Mesendoderm (in vitro differentiated cells): ENCODE measurements at places on chromosomes 3 and 15.

- DNase-seq, result no peak
Measured at GRCh38 chr15:31098953-31099740, 2.4 kb downstream of the TRPM1 start.

DNA sequence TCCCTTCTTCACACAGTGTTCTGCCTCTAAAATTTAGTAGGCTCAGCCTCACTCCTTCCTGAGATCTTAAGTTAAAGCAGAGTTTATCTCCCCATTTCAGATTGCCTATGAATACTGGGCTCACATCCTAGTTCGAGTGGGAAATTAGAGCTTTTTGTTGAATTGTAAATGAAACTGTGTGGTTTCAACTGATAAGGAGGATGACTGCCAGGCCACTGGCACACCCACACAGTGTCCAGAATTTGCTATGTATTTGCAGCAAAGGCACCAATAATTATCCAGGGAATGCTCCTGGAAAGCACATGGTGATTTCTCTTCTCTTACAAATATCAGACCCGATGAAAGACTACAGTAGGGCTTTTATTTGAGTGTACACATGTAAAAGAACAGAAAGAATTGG is 308.1 kb upstream of the COL8A1 start:
- DNase-seq, result no peak

DNA sequence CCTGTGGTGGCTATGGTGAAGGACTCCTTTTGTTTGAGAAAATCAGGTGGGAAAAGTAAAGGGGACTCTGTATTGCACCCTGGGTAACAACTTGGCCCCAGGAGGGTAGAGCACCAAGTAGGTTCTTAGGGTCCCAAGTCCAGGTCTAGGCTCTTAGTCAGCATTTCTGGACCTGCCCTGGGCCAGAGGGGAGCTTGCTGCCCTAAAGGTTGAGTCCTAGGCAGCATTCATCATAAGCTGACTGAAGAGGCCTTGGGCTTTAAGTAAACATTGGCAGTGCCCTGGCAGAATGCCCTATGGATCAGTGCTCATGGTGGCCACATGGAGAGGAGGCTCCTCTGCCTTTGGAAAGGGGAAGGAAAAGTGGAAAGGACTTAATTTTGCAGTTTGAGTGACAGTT is 268.5 kb upstream of the CTNNB1 start:
- no peak for DNase-seq

GRCh38 chr3:193731656-193732055 is 138.6 kb downstream of the OPA1 start:
- peak; percentile 54 for DNase-seq

DNA sequence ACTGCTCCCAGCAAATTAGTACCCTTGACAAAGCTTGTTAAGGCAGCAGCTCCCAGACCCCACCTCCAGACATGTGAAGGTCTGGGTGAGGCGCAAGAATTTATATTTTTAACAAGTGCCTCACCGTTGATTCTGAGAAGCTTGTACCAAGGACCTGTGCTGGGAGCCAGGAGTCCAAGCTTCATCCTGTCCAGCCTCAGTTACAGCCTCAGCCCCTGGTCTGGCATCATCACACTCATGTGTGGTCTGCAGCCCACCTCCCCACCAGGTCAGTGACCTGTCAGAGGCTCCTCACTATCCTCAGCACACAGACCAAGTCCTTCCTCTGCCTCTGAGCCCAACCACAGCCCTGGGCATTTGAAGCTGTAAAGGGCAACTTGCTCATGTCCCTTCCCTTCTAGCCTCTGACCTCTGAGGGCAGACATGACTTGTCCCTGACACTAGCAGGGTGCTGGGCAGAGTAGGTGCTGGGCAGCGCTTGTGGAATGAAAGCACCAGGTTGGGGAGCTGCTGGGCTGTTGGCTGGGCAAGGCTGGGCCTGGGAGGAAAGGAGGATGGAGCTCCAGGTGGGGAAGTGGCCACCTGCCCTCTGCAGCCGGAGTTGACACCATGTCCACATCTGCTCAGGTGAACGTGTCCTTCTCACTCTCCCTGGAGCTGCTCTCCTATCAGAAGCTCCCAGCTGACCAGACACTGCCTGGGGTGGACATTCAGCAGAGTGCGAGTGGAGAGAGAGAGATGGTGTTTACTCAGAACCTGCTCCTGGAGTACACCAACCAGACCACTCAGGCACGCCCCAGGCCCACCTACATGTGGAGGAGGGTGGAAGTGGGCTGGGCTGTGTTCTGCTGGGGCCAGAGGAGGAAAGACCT is 16.9 kb downstream of the ACAA1 start:
- DNase-seq, result no peak

DNA sequence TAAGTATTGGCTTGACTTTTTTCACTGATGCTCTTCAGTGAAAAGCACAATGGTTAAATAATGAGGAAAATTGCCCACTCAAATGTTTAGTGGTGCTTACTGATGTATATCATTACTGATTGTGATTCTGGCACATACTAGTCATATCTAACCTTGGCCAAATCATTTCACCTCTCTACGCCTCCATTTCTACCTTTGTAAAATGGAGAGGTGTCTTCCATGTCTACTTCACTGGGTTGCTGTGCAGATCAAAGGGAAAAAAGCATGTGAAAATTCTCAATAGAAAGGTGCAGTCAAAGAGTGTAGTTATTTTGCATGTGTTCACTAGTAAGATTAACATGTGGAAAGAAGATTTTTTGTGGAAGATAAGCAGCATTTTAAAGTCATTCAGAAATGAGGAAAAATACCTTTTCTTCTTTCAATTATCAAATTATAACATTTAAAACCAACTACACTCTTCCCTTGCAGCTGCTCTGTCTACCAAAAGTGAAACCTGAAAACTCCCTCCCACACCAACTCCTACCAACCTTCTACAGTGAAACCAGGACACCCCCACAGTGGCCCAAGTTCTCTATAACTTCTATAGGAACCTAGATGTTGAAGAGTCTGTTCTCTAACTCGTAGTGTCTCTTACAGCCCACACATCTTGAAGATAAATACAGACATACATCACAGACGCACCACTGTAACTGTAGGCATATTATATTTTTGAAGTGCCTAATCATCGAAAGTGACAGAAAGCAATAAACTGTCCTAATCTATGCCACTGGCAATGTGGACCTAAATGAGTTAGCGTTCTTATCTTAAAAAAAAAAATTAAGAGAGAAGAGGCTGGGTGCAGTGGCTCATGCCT is 1.4 kb downstream of the CD200R1 start:
- DNase-seq, result no peak

- peak; percentile 89 for DNase-seq
Measured at GRCh38 chr3:101827211-101828174, 21.8 kb upstream of the NFKBIZ start.

DNA sequence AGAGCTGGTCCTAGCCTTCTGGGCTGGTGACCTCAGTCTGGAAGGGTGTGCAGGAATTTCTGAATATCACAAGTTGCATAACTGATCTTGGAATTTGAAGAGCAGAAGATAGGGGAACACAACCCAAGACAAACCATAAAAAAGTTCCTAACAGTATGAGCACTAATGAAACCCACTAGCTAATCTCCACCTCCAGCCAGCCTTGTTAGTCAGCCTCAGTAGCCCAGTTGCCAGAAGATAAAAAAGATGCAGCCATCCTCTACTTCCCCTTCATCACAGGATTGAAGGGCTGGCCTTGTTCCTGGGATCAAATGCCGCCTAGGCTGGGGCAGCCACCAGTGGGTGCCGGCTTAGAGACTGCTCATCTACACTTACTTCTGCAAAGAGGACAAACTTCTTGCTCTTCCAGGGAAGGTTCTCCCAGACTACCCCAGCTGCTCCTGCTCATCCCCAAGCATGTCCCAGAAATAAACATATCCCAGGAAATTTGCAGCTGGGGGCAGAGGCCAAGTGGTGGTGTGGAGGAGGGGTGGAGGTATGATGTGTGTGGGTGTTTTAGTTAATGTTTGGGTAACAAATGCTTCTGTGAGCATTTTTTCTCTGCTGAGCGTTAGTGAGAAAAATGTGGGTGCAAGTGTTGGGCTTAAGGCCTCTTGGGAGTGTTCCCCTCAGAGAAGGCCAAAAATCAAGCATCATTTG is 9.2 kb upstream of the ITGA11 start:
- no peak for DNase-seq

DNA sequence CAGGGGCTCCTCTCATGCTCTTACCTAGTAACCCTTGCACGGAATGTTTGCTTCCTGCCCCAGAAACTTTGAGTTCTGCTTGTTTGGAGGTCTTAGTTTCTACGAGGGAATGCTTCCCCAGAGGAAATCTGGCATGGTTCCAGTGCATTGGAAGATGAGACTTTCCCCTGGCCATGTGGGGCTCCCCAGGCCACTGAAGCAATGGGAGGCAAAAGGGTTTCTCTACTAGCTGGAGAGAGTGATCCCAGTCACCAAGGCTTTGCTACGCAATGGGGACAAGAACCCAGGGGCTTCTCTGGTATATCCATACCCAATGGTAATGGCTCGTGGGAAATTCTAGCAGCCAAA is 44.2 kb upstream of the RPL32 start:
- no peak for DNase-seq

DNA sequence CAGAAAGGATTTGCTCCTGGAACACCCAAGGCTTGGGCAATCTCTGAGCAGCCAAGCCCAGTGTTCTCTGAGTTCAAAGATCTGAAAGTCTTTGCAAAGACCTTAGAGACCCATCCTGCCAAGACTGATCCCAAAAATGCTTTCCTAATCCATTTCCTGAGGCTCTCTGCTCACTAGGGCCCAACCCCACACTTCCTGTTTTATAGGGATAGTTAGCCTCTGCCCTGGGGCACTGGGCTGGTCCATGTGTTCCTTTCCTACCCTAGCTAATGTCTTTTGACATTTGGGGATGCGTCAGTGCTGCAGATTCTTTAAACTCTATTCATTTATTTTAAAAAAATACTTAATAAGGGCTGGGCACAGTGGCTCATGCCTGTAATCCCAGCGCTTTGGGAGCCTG is 372.7 kb downstream of the ROBO2 start:
- peak; percentile 13 for DNase-seq
